ENCODE measurements at places on chromosomes 16 and 17. TPM values are rescaled to one million over a fixed set of nuclear protein-coding genes. Genes with fewer than 3 reads are reported as not detected.

The MYH8 gene
- total RNA-seq = not detected

The CTU2 gene
- total RNA-seq = 19.9 TPM

The TRAF4 gene
- 29.2 TPM for total RNA-seq

The BCO1 gene
- total RNA-seq = not detected

The CD300C gene
- not detected for total RNA-seq

The CPNE7 gene
- 48.7 TPM for total RNA-seq

The HOXB6 gene
- 39.8 TPM for total RNA-seq

The NOTUM gene
- total RNA-seq = not detected

The TBC1D3E gene
- 0.89 TPM for total RNA-seq

The SLC38A8 gene
- total RNA-seq = not detected

The PDE6G gene
- total RNA-seq = 0.25 TPM

The DNAAF1 gene
- total RNA-seq = 0.15 TPM

The ATP1B2 gene
- total RNA-seq = not detected

The MRPL12 gene
- 156 TPM for total RNA-seq

The LGALS9B gene
- not detected for total RNA-seq

The TEKT5 gene
- not detected for total RNA-seq

The HS3ST3B1 gene
- total RNA-seq = 0.44 TPM

The SLC16A6 gene
- total RNA-seq = 0.20 TPM

All from mammary microvascular endothelial cell (primary cell).